Stimulated activated CD4-positive, alpha-beta T cell treated with anti-CD3 and anti-CD28 coated beads, TNF-alpha, amount 100 ng/mL, for 4 hours (primary cell): ENCODE measurements at places on chromosomes 4 and X.

GRCh38 chr4:8597319-8597718 lies 4.8 kb downstream of the CPZ start:
- no peak for DNase-seq

DNA sequence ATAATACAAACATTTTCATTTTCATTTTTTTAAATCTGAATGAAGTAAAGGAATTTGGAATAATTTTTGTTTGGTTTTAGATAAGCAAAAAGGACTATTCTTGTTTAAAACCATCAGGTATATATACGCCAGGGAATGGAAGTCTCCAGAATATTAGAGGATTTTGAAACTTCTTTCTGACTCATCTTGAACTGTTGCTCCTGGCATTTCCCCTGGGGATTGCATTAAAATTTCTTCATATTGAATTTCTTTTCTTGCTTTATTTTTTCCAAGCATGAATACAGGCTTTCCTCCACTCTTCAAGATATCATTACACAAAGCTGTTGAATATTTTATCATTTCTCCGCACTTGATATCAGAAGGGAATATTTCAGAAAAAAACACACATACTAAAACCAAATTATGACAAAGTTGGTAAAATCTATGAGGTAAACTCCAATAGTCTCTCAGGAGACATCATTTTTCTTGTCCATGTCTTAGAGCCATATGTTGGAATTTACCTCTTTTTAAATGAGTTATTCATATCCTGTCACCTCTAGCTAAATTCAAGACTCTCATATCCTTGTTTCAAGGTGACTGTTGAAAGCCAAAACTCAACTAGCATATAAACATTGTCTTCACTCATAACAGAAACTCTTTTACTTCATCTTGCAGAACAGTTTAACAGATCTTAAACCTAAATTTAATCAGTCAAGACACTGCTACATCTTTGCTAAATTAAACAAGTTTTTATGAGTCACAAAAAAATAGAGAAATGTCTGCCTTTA lies 20.7 kb upstream of the CSN1S1 start:
- no peak for DNase-seq

DNA sequence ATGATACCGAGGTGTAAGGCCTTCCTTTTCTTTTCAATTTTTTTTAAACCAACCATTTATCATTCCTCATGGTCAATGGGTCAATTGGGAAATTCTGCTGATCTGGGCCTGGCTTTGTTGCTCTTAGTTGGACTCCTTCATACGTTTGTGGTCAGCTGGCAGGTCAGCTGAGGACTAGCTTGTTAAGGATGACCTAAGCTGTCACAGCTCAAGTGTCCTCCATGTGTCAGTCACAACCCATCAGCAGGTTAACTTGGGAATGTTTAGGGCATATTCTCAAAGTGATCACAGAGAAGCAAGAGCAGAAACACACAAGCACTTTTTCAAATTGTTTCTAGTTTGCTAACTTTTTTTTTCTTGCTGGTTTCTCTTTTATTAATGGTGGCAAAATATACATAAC lies 117.4 kb upstream of the MAB21L2 start:
- DNase-seq = no peak

GRCh38 chr4:183059797-183060196 lies 39.3 kb upstream of the WWC2 start:
- DNase-seq = no peak

DNA sequence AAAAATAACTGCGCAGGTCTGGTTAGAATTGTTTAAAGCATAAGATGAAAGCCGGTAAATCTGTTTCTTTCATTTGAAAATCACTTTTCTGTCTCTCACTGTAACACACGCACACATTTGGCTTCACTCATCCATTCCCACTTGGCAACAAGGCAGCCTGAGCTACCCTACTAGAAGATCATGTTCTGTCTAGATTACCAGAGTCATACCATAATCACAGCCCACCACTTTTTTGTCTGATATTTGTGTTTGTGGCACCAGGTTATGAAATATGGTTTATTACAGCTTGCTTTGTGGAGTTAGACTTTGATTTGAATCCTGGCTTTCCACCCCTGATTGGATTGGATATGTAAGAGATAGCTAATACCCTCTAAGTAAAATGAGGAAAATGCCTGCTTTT lies 2.2 kb downstream of the USO1 start:
- DNase-seq = no peak

- no peak for DNase-seq
These were observed 538.2 kb downstream of the KCNIP4 start for GRCh38 chr4:21410372-21410771.

- DNase-seq = no peak
These were observed 24.2 kb upstream of the MAN2B2 start for GRCh38 chr4:6550821-6551220.

- DNase-seq = peak; percentile 40
These were observed 79.2 kb downstream of the MTMR1 start for GRCh38 chrX:150772150-150772970.

DNA sequence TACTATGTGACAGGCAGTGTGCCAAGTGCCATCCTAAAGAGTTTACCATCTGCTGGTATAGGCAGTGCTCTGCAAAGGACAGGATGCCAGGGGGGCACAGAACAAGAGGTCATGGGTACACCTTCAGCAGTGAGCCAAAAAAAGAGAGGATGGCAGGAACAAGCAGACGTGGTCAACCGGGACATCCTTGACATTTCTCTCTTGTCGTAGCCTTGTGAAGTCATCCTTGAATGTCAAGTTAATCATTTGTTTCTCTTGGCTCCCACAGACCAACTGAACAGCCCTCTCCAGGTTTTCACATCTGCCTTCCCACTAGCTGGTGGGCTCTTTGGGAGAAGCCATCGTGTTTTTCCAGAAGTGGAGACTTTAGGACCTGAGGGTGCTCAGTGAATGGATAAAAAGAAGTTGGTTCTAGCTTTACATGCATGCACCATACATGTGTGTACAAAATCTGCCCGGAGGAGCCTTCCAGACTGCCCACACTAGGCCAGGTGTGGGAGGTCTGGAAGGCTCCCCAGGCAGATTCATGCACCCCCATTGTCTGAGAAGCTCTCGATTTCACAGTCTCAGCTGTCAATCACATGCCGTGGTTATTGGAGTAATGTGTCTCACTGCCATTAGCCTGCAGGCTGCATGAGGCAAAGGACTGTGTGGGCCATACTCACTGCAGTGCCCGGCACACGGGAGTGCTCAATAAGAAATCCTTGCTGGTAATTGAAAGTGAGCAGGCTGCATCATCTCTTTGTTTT lies 16.4 kb downstream of the PNMA6F start:
- DNase-seq = no peak

DNA sequence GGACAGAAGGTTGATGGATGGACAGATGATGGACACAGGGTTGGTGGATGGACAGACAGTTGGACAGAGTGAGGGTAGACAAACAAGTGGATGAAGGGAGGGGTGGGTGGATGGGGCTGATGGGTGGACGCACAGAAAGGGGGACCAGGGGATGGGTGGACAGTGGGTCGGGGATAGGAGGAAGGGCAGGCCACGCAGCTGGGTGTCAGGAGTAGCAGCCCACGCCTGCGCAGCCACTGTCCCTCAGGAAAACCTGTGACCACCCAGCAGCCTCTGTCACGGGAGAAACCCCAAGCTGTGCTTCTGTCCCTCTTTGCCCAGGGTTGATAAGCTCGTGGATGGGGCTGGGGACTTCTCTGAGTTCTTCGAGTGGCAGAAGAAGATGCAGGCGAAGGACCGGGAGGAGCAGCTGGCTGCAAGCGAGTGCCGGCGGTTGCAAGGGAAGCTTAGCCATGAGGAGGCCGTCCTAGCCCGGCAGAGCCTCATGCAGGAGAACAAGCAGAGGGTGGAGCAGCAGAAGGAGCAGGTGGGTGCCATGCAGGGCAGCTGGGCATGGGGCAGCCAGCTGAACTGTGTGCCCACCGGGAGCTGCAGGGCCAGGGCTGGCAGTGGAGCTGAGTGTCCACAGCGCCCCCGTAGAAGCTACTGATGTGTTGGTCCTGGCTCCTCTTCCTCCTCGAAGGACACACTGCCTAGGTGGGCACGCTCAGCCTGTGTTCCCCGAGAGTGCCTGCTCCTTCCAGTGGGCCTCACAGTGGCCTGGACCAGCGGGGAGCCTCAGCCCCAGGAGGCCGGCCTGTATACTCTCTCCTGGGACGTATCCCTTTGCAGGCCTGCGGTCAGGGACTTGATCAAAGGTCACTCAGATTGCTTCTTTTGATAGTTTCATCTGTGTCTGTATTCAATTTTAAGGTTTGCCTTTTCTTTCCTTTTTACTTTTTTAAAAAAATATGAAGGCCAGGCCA lies 16.8 kb upstream of the RNF4 start:
- no peak for DNase-seq

DNA sequence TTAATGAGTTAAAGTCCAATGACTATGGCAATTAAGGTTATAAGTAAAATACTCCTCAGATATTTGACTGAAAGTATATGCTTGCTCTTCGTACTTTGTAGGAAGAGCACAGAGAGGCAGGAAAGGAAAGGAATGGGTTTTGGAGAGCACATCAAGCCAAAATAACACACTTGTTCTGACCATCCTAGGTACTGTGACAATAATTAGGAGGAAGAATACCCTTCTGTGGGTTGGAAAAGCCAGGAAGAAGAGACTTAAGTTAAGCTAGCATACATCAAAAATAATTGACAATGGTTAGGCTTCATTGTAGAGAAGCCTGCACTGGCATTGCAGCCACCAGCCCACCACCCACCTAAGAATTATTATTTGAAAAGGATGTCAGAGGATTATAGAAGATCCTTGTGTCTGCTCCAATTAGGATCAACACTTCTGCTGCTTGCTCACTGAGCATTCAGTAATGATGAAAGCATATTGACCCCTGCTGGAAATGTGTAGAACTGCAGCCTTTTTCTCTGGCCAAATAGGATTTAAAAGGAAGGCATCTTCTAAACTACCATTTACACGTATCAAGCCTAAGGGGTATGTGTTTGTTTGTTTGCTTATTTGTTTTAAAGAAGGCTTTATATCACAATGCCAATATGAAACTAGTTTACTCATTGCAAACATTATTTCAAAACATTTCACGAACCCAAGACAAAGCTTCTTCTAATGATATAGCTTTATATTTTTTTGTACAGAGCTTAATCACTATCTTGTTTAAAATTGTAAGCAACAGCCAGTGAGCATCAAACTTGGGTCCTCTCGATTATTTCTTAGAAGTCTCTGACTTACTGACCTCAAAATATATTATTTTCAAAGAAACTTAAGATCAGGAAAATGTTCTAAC lies 286.2 kb upstream of the TET2 start:
- DNase-seq = no peak
